Thoracic aorta (tissue), 2 donors: ENCODE measurements at places on chromosomes 4 and X. TPM values are rescaled to one million over a fixed set of nuclear protein-coding genes. Genes with fewer than 3 reads are reported as not detected.

PPP1R2C gene
- total RNA-seq: not detected

FNIP2 gene
- total RNA-seq: 47.9 TPM

DNA sequence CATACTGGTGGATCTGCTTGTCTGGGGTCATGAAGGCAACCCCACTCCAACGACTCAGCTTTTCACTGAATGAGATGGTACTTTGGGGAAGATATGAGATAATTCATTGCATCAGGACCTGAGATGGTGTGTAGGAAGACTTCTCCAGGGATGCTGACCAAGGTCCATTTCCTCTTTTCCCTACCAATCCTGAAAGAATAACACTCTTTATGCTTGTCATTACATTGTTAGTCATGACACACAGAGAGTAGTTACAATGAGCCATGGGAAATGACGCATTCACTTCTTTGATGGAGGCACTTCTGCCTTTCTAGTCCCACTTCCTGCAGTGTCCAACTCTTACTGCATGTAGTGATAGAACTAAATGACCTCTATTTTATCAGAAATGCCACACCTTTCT lies 58.6 kb downstream of the AREG start:
- no peak for DNase-seq

AMTN gene
- not detected for total RNA-seq

DNA sequence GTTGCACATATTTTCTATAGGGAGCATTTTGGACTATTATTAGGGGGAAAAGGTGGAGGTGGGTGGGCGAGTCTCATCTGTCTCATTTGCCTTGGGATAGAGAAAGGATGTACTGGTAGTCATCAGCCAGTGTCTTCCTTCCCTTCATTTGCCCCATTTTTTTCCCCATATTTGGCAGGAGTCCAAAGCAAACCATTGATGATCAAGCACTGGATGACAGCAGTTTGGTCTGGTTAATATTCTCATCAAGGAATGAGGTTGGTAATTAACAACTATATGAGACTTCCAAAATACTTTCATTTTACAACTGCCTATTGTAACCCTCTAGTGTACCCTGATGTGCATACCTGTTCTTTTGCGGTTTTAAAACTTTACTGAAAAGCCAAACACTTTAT lies 22.6 kb upstream of the IGFBP7 start:
- DNase-seq: no peak

GRCh38 chrX:136256026-136256425 lies 4.8 kb upstream of the MAP7D3 start:
- DNase-seq: no peak
